ENCODE measurements at places on chromosomes 7 and 10.

DNA sequence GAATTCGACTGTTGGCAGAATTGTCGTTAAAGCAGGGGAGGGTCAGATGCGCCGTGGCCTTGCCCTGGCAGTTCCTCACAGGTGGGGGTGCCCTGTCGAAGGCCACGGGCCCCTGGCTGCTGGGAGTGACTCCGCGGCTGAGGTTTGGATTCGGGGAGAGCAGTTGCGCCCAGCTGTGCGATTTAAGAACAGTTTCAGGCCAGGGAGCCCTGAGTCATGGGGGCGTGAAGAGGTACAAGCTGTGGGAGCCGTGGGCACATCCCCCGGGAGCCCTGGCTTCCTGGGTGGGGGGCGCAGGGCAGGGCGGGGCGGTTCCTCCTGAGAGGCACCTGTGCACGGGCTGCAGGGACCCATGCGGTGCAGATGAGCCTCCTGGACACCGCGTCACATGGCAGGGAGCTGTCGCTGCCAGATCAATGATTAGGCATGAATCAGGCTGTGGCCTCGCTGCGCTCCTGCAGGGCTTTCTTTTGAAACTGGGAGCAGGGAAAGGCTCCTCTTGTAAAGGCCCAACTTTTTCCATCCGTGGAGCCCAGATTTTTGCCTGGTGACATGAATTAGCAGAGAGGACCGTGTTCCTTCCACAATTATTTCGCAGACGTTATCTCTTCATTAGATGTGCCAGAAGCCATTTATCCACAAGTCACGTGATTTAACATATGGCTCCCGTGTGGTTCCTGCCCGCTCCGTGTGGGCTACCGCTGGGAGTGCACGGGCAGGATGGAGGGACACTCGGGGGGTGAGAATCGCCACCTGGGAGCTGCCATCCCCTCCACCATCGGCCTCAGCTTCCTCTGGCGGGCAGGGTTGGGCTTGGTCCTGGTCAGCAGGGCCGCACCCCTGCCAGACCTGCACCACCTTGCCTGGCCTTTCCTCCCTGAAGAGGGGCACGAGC is 918 bp downstream of the PWWP2B start:
- DNase-seq, result no peak

- DNase-seq, result no peak
These were observed 24.7 kb downstream of the EXOC6 start for GRCh38 chr10:92873029-92873428.

GRCh38 chr10:105734479-105734878 is 1093.4 kb downstream of the SORCS3 start:
- no peak for DNase-seq

GRCh38 chr10:123044391-123044790 is 35.6 kb downstream of the ACADSB start:
- no peak for DNase-seq

DNA sequence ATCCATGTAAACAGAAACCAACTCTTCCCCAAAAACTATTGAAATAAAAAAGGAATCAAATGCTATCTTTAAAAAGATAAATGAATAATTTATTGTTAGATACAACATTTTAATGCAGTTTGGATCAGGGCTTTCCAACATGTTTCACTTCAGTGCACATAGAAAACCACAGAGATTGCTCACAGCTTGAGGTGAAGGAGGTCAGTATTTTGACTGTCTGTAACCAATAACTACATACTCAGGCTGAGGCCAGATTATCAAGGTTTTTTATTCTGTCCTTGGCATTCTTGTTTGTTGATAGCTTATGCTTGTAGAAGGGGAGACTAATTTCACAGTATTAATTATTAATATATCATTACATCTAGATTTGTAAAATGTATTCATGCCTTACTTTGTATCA is 195.5 kb downstream of the PRKG1 start:
- DNase-seq, result no peak

- DNase-seq, result no peak
These were observed 201.5 kb upstream of the GPR26 start for GRCh38 chr10:123464430-123465323.

DNA sequence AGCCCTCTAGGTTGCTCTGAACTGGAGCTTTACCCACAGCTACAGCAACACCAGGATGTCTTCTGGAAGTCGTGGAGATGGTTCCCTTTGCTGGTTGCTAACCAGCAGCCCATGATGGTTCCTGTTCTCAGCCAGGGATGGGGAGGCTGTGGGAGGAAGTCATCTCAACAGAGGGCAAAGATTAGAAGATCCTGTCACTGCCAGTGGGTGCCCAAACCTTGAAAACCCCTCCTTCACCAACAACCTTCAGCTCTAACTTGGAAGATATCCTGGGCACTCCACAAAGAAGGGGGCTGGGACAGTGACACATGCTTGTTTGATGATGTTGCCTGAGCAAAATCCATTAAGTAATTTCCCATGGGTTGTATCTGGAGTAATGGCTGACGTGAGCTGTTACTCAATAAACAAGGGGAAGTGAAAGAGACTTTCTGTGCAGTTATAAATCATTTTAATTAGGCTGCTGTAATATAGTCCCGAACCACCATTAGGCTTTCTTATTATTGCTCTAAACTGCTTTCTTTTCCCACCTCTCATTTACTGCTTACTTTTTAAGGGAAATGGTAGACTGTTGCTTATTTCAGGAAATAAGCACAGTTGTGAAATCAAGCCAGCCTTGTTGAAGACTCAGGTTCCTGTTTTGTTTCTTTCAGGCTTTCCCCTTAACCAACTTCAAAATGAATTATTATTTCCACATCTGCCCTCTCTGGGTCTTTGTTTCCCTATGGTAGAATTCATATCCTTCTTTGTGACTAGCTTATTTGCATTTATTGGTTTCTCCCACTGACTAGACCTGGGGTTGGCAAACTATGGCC is 124.8 kb downstream of the PPP1R17 start:
- DNase-seq, result no peak

GRCh38 chr10:129341087-129341486 is 126.0 kb upstream of the MGMT start:
- no peak for DNase-seq

- no peak for DNase-seq
These were observed 23.0 kb upstream of the MSS51 start for GRCh38 chr10:73456187-73456890.

DNA sequence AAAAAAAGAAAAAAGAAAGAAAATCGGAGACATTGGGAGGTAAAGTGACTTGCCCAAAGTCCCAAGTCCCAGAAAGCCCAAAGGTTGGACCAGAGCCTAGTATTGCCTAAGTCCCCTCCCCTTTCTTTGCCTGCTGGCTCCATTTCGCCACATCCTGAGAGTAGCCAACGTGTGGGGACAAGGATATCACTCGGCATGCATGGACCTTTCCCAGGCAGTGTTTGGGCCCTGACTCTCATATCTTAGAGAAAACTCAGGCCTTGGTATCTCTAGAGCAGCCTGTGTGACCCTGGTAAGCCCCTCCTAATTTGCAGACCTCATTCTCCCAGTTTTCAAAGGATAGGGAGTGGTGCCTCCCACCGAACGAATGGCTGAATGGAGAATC is 294.2 kb upstream of the ZMIZ1 start:
- no peak for DNase-seq
